Stimulated activated CD4-positive, alpha-beta T cell treated with anti-CD3 and anti-CD28 coated beads, Interleukin-12 subunit alpha, Interleukin-12 subunit beta, amount 100 ng/mL, for 24 hours (primary cell): ENCODE measurements at places on chromosomes 7 and 10.

DNA sequence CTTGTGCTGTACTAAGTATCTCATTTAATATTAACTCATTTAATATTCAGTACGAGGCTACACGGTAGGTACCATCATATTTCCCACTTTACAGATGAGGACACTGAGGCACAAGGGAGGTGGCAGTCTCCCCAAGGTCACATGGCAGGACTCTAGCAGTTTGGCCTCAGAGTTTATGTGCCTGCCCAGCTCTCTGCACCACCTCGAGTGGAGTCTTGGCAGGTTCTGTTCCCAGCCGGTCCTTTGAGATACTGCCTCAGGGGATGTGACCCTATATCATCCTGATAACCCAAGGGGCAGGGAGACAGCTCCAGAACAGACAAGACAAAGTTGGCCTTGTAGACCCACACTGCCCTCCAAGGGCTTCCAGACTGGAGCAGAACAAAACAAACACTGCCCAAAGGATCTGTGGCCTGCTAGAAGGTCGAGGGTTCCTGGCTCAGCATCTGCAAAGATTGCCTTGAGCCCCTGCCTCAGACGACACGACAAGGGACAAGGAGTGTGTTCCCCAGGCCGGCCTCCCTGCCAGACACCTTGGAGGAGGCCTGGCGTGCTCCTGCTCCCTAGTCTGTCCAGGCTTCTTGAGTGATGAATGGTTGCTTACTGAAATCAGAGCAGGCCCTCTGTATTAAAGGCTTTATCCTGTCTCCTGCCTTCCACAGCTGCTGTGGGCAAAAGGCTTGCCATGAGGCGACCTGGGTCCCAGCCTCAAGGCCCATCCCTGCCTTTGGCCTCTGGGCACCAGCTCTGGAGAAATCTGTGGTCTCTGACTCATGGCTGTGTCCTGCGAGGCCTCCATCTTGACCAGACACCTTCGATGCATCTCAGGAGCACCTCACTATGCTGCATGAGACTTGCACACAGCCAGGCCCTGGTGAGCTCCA, 3.9 kb upstream of the PWWP2B start:
- DNase-seq: no peak

GRCh38 chr7:102044984-102045673, 227.7 kb downstream of the CUX1 start:
- DNase-seq: no peak

GRCh38 chr7:5012985-5013384, 32.7 kb upstream of the RBAK start:
- no peak for DNase-seq

- no peak for DNase-seq
These were observed 298.7 kb downstream of the THSD7A start for GRCh38 chr7:11533229-11533820.

- DNase-seq: no peak
These were observed 226.2 kb downstream of the ZMYND11 start for GRCh38 chr10:361203-362081.

GRCh38 chr7:159015454-159016410, 128.9 kb downstream of the VIPR2 start:
- DNase-seq: no peak

DNA sequence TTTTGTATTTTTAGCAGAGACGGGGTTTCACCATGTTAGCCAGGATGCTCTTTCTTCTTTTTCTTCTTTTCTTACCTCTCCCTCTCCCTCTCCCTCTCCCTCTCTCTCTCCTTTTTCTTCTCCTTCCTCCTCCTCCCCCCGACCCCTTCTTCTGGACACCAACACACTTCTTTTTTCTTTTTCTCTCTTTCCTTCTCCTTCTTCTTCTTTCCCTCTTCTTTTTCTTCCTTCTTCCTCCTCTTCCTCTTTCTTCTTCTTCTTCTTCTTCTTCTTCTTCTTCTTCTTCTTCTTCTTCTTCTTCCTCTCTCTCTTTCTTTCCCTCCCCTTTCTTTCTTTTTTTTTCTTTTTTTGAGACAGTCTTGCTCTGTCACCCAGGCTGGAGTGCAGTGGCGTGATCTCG, 14.0 kb downstream of the MMD2 start:
- no peak for DNase-seq
